ENCODE measurements at places on chromosomes 4 and X.

- DNase-seq = no peak
Observed at GRCh38 chr4:38002451-38003071, 42.4 kb downstream of the PTTG2 start.

DNA sequence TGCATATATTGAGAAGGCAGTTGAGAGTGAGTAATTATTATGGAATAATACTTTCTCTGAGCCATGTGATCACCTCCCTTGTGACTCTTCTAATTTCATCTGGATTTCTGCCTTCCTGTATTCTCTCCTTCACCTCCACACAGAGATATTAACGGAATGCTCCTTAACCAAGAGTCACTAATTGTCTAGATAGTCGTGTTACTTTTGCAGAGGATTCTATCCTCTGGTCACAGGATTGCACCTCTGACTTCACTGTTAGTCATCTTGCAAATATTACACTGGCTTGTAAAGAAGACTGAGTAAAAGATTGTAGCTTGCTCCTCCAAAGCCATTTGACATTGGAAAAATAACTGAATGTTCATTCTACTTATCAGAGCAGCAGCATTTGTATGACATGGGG, 160.9 kb downstream of the SH2D1A start:
- no peak for DNase-seq

GRCh38 chr4:182492423-182492822, 249.2 kb downstream of the TENM3 start:
- DNase-seq = no peak

GRCh38 chr4:6221301-6221850, 21.0 kb upstream of the JAKMIP1 start:
- peak; percentile 87 for DNase-seq

- DNase-seq = no peak
Observed at GRCh38 chr4:33386764-33387163, 2666.6 kb downstream of the PCDH7 start.

DNA sequence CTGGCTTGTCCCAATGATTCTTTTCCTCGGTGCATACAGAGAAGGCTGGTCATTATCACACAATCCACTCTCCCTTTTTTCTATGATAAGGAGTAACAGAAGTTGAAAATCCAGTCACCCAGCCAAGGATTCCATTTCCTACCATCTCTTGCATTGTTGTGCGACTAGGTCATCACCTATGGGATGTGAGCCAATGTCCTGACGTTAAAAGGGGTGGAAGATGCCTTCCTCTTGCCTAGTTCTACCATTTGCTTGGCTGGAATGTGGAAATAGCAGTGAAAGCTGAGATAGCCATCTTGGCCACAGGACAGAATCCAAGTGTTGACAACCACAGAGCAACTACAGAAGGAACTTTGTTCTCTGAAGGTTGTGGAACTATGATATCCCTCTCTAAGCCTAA, 132.2 kb upstream of the KIT start:
- no peak for DNase-seq

- no peak for DNase-seq
Observed at GRCh38 chrX:150099316-150099715, 161.0 kb upstream of the EOLA2 start.

DNA sequence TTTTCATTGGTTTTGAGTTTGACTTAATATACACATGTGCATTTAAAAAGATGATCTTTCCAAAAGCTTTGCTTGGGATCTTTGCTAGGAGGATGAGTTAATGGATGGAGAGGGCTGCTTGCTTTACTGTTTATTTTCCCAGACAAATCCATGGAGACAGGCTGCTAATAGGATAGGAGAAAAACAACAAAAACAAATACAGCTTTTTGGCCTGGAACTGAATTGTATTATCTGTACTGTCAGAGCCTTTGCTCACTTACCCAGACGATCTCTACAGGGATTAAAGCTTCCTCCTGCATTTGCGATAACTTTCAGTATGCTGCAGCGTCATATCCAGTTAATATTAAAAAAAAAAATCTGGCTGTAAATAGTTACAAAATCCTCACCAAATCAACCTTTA, 190.8 kb upstream of the NUDT6 start:
- no peak for DNase-seq

DNA sequence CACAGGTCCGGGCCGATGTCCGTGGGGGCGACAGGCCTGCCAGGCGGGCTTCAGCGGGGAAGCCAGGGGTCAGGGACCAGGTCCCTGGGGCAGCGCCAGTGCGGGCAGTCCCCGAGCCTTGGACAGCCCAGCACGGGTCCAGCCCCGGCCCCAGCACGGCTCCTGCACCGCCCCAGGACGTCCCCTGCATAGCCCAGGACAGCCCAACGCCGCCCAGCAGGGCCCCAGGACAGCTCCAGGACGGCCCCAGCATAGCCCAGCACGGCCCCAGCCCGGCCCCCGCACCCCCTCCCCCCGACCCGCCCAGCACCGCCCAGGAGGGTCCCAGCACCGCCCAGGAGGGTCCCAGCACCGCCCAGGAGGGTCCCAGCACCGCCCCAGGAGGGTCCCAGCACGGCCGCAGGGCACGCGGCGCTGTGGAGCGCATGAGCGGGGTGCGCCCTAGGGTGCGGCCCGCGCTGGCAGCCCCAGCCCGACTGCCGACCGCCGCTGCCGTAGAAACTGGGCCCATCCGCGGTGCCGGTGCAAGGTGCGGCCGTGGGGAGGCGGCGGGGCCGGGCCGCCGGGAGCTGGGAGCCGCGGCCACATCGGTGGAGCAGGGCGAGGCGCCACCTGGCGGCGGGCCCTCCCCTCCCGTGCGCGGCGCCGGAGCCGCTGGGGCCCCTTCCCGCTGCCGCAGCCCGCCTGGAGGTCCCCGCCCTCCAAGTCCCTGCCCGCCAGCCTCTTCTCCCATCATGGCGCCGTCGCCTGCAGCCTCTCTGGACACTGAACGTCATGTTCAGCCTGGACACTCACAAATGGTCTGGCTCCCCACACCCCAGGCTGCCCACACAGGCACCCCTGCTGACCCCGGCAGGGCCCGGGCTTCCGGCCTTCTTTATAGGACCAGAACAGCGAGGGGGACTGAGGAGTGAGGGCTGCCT, 106.8 kb upstream of the NKX1-1 start:
- DNase-seq = no peak

DNA sequence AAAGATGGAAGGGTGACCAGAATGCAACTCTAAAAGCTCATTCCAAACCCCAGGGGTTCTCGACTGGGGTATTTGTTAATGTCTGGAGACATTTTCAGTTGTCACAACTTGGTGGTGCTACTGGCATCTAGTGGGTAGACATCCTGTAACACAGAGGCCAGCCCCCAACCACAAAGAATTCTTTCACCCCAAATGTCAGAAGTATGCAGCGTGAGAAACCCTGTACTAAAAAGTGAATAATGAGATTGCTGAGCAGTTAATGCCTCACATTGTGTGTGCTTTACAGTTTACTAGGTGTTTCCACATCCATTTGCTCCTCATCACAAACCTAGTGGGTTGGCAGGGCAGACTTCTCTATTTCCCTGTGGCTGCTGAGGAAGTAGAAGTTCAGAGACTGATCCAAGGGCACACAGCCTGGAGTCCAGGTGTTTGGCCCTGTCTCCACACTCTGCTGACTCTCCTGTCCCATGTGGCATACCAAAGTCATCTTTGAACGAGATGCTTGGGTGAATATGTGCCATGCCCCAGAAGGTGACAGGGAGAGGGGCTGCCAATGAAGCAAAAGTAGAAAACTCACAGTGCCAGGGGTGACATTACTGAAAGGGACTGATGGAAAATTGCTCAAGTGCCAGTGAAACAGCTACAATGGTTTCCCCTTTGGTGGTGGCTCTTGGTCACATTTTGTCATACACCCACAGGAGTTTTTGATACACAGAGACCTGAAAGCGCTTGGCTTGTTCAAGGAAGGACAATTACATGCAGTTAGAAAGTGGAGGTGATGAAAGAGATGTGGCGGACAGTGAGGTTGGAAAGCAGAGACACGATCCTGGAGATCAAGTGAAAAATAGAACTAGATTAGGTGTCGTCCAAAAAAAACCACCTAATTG, 10.1 kb upstream of the TMEM154 start:
- no peak for DNase-seq

GRCh38 chrX:132409780-132410556, 78.9 kb downstream of the MBNL3 start:
- no peak for DNase-seq

DNA sequence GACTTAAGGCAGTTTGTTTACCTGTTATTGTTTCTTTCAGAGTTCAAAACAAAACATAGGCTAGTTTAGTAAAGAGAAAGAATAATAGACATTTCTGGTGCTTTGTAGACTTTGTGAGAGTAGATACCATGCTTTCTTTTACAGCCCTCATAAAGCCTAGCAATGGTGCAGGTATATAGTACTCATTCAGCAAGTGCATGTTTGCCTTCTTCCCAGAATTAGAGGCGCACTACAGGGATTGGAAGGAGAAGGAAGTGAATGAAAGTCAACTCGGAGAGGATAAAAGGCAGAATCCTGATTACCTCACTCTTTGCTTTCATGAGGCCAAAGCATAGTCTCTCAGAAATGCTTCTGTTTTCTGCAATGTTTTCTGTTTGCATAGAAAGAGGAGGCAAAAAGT, 43.1 kb upstream of the FHDC1 start:
- DNase-seq = no peak

- no peak for DNase-seq
Observed at GRCh38 chrX:47840111-47840510, 3.4 kb downstream of the ZNF81 start.

DNA sequence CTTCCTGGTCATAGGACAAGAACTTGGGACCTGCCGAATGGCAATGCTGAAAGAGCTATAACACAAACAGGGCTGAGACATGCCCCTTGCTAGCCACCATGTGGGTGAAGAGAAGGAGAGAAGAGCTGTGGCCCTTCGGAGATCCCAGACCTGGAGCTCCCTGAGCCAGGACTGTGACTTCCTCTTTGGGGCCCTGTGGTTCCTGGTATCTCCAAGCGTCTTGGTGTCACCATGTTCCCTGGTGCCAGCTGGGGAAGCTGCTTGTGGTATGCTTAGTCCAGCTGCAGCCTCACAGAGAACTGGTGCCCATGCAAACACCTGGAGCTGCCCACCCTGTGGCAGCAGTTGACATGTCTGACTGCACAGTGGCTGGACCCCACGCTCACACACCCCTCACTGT, 68.5 kb downstream of the NDNF start:
- DNase-seq = no peak

- no peak for DNase-seq
Observed at GRCh38 chr4:172207886-172208285, 394.7 kb downstream of the GALNTL6 start.

DNA sequence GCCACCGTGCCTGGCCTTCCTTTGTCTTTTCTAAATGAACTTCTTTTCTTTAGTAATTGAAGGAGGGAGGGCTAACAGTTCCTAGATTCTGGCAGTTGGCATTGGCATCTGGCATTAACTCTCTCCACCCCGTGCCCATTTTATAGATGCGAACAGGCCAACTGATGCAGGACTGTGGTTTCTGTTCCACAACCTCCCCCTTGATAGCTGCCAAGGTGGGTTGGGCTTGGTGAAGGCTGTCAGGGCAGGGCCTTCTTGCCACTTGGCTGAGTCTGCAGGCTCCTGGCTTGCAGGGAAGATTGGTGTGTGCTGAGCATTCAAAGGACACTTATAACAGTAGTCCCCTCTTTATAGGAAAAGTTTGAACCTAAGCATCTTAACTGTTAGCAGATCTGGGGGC, 4.3 kb downstream of the SOWAHD start:
- no peak for DNase-seq

DNA sequence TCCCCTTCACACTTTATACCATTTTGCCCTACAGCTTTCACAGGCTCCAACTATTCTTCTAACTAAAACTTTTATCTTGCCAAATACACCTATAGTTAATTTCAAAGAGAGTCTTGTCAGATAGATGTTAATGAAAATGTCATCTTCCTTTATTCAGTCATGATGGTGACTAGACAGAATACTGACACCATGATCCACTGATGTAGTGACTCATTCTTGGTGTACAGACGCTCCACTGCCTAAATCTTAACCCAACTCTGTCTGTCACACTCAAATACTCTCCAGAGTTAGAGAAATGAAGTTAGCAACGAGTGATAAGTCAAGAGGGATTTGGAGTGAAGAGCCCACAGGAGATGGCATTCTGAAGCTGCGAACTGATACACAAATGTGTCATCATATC, 32.1 kb upstream of the HDAC8 start:
- no peak for DNase-seq

DNA sequence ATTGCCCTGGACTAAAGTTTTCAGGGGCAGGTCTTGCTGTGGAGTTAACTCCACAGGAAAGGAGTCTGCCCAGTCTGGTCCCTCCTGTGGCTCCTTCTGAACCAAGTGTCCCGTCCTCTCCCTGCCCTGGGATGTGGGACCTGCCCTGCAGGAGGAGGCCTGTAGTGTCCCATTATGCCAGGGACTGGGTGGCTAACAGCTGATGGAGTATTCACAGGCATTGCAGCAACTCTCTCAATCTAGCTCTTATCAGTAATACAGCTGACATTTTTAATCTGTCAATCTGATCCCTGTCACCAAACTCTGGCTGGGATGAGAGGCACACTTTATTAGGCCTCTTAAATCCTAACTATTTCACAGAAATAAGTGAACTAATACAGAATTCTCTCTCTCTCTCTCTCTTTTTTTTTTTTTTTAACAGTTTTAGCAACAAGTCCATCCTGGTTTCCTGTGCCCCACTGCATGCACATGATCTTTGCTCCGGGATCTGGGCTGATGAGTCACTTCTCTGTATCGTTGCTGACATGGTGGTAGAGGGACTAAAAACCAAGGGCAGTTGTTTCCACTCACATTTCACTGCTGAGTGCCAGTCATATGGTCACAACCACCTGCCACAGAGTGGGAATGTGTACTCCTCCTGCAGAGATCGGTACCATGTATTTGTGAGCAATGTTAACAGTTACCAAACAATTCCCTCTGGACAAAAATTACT, 39.1 kb downstream of the HAND2 start:
- DNase-seq = no peak

- no peak for DNase-seq
Observed at GRCh38 chr4:39637586-39638353, 895 bp downstream of the SMIM14 start.

- DNase-seq = no peak
Observed at GRCh38 chr4:150598909-150599308, 17.0 kb downstream of the MAB21L2 start.
